ENCODE measurements at places on chromosomes 5 and 9.

- no peak for DNase-seq
- H3K27me3 ChIP-seq: no peaks in the 10 kb centered on the region
- H3K4me3 ChIP-seq: no peak overlapping the region
- peaks cover 11% of the 10 kb centered on the region for H3K4me1 ChIP-seq
Observed at GRCh38 chr9:93090091-93090655, 5.8 kb upstream of the CARD19 start.

DNA sequence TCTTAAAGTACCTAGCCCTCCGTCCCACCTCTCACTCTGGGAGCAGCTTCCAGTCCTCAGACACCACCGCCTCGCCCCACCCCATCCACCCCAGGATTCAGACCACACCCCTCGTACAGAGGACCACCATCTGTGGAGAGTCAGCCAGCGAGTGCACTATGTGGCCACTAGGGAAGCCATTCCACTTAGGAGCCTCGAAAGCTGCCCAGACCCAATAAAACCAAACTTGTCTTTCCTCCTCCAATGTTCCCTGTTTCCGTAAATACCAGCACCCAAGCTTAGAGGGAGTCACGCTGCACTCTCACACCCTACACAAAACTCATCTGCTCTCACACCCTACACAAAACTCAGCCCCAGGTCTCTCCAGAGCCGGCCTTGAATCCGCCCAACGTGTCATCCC lies 1.9 kb downstream of the GCNT4 start:
- H3K27me3 ChIP-seq: peaks cover 31% of the 10 kb centered on the region
- no peak overlapping the region for H3K4me3 ChIP-seq
- H3K27ac ChIP-seq: no peak overlapping the region

- peak; percentile 95 for DNase-seq
- peak overlapping the region; percentile 47 for H3K27ac ChIP-seq
- no peaks in the 10 kb centered on the region for H3K27me3 ChIP-seq
- peaks cover 6% of the 10 kb centered on the region for H3K4me1 ChIP-seq
- no peaks in the 10 kb centered on the region for H3K36me3 ChIP-seq
Observed at GRCh38 chr5:140926443-140927227, 536 bp downstream of the PCDHAC1 start.

- no peaks in the 10 kb centered on the region for H3K4me1 ChIP-seq
- H3K4me3 ChIP-seq: no peak overlapping the region
- no peak overlapping the region for H3K27ac ChIP-seq
- peak; percentile 71 for DNase-seq
- H3K27me3 ChIP-seq: no peaks in the 10 kb centered on the region
Observed at GRCh38 chr9:114662081-114662989, 4.7 kb upstream of the TEX53 start.

- H3K27ac ChIP-seq: no peak overlapping the region
- no peaks in the 10 kb centered on the region for H3K36me3 ChIP-seq
- DNase-seq: no peak
- H3K4me1 ChIP-seq: no peaks in the 10 kb centered on the region
- no peak overlapping the region for H3K4me3 ChIP-seq
- H3K27me3 ChIP-seq: no peaks in the 10 kb centered on the region
Observed at GRCh38 chr5:122981846-122982245, 54.7 kb downstream of the PPIC start.

- H3K27me3 ChIP-seq: no peaks in the 10 kb centered on the region
- H3K36me3 ChIP-seq: no peaks in the 10 kb centered on the region
- H3K27ac ChIP-seq: no peak overlapping the region
- H3K4me1 ChIP-seq: no peaks in the 10 kb centered on the region
Observed at GRCh38 chr5:33033516-33033915, 322.4 kb downstream of the NPR3 start.

- H3K4me3 ChIP-seq: no peak overlapping the region
- H3K27ac ChIP-seq: no peak overlapping the region
- H3K36me3 ChIP-seq: no peaks in the 10 kb centered on the region
- DNase-seq: no peak
- no peaks in the 10 kb centered on the region for H3K4me1 ChIP-seq
- H3K27me3 ChIP-seq: no peaks in the 10 kb centered on the region
Observed at GRCh38 chr9:80892703-80893102, 796.6 kb downstream of the TLE1 start.

- H3K27ac ChIP-seq: no peak overlapping the region
- no peak overlapping the region for H3K4me3 ChIP-seq
Observed at GRCh38 chr9:113931140-113931539, 55.0 kb downstream of the ZNF618 start.

- no peak for DNase-seq
- no peaks in the 10 kb centered on the region for H3K4me1 ChIP-seq
- H3K4me3 ChIP-seq: no peak overlapping the region
Observed at GRCh38 chr9:117081641-117082317, 333.1 kb downstream of the ASTN2 start.

- no peak overlapping the region for H3K27ac ChIP-seq
- H3K4me1 ChIP-seq: peaks cover 8% of the 10 kb centered on the region
- no peaks in the 10 kb centered on the region for H3K27me3 ChIP-seq
- H3K4me3 ChIP-seq: no peak overlapping the region
- no peak for DNase-seq
Observed at GRCh38 chr5:116632890-116633289, 58.3 kb upstream of the SEMA6A start.

- H3K27ac ChIP-seq: peak overlapping the region; percentile 100
- no peaks in the 10 kb centered on the region for H3K27me3 ChIP-seq
- peak overlapping the region; percentile 66 for H3K4me3 ChIP-seq
- peaks cover 15% of the 10 kb centered on the region for H3K36me3 ChIP-seq
- H3K4me1 ChIP-seq: peaks cover 6% of the 10 kb centered on the region
Observed at GRCh38 chr5:134371834-134372340, 518 bp downstream of the UBE2B start.

DNA sequence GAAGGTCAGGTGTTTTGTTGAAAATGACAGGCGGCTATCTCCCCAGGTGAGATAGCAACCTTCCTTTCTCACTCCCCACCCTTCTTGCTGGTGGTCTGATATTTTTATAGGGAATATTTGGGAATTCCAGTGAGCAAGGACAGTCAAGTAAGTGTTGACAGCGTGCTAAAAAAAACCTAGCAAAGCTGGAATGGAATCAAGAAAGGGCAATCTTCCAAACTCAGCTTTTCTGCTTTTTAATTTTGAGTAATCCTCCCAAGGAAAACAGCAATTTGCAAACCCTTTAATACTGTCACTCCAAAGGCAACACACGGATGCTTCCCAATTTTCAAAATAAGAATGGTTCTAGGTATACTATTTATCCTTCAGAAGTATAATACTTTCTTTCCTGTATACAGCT lies 143.7 kb upstream of the PCA3 start:
- no peak overlapping the region for H3K27ac ChIP-seq
- H3K4me1 ChIP-seq: no peaks in the 10 kb centered on the region

DNA sequence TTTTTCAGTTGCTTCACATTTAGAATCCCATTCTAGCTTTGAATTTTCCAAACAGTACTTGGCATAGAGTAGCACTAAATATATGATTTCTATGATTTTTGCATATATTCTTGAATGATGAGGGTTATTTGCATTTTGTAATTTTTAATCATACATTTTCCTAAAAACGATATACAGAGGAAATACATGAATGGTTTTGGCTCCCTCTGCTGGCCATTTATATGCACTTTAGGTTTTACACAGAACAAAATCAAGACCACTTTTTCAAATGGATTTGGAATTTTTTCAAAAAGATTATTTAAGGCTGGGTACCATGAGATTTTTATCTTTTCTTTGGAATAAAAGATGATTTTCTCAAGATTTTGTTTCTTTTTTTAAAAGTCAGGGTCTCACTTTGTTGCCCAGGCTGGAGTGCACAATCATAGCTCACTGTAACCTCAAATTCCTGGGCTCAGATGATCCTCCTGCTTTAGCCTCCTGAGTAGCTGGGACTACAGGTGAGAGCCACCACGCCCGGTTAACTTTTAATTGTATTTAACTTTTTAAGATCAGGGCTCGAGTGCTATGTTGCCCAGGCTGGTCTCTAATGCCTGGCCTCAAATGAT lies 16.7 kb upstream of the COMMD10 start:
- DNase-seq: peak; percentile 55
- H3K27me3 ChIP-seq: peaks cover 5% of the 10 kb centered on the region
- no peaks in the 10 kb centered on the region for H3K4me1 ChIP-seq
- no peaks in the 10 kb centered on the region for H3K36me3 ChIP-seq

- H3K27ac ChIP-seq: no peak overlapping the region
- no peak for DNase-seq
- H3K4me1 ChIP-seq: peaks cover 14% of the 10 kb centered on the region
- no peaks in the 10 kb centered on the region for H3K36me3 ChIP-seq
Observed at GRCh38 chr9:77021291-77021894, 1.9 kb downstream of the FOXB2 start.

GRCh38 chr9:114820776-114821501 lies 15.1 kb upstream of the TNFSF15 start:
- no peaks in the 10 kb centered on the region for H3K4me1 ChIP-seq
- H3K4me3 ChIP-seq: no peak overlapping the region
- H3K36me3 ChIP-seq: no peaks in the 10 kb centered on the region
- no peaks in the 10 kb centered on the region for H3K27me3 ChIP-seq
- H3K27ac ChIP-seq: no peak overlapping the region

GRCh38 chr9:84045481-84046097 lies 65.0 kb downstream of the RMI1 start:
- no peaks in the 10 kb centered on the region for H3K27me3 ChIP-seq
- no peak overlapping the region for H3K27ac ChIP-seq
- no peak overlapping the region for H3K4me3 ChIP-seq
- no peaks in the 10 kb centered on the region for H3K4me1 ChIP-seq

- peak overlapping the region; percentile 73 for H3K4me3 ChIP-seq
- no peaks in the 10 kb centered on the region for H3K27me3 ChIP-seq
Observed at GRCh38 chr9:121268851-121269641, 1.1 kb downstream of the GSN start.

- H3K27me3 ChIP-seq: no peaks in the 10 kb centered on the region
- H3K4me3 ChIP-seq: no peak overlapping the region
- peaks cover 4% of the 10 kb centered on the region for H3K4me1 ChIP-seq
- no peak overlapping the region for H3K27ac ChIP-seq
Observed at GRCh38 chr9:124743686-124744348, 27.3 kb downstream of the NR6A1 start.

DNA sequence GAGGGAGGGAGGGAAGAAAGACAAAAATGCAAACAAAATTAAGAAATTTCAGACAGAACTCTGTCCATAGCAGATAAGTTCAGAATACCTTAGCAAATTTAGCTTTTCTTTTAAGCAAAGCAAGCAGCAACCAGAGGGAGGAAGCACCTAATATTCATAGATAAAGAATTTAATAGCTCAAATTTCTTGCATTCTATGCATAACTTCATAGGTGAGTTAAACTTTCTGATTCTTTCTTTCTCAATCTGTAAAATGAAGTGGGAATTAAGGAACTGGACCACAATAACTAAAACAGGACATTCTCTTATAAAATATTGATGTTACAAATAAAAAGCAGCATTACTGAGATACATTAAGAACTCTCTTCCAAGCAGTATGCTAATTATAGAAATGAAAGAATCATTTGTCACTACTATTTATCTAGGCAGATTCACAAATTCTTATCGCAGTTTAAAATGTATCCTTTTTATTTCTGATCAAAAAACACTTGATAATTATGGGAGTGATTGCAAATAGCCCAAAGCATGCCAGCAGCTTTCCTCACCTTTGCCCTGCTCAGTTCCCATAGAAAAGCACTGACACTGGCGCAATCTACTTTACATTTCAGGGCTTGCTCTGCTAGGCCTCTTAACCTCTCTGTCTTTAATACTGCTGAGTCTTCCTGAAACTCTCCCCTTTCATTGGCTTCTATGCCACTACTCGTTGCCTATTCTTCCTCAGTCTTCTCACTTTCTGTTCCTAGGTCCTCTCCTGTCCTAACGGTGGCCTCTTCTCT lies 341.8 kb downstream of the PIK3R1 start:
- DNase-seq: no peak
- H3K27me3 ChIP-seq: no peaks in the 10 kb centered on the region
- H3K36me3 ChIP-seq: no peaks in the 10 kb centered on the region
- H3K27ac ChIP-seq: no peak overlapping the region
- H3K4me3 ChIP-seq: no peak overlapping the region

DNA sequence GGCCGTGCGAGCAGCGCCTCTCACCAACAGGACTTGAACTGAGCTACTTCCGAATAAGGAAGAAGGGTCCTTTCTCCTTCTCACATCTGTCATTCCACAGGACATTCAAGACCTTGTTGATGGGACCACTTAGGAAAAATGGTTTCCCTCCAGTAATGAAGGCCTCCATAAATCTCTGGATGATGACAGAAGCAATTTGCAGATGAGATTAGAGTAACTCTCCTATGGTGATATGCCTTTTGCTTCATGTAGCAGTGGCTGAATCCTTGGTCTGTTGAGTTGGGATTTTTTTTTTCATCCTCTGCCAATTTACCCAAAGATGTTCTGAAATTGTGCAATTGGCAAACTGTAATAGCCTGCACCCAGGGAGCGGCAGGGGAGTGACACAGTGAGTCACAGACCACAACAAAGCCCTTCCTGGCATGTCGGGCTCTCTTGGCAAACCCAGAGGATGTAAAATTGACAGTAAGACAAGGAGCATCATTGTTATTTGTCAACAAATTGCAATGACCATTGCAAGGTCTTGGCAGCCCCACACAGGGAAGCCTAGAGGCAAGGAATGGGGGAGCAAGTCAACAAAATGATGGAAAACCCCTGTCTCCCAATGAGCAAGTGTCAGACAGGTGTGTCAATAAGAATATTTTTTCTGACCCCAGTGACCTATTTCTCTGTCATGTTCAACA lies 275.9 kb downstream of the ACTL7B start:
- H3K36me3 ChIP-seq: no peaks in the 10 kb centered on the region
- peaks cover 11% of the 10 kb centered on the region for H3K4me1 ChIP-seq
- peak; percentile 82 for DNase-seq

GRCh38 chr5:51381761-51382474 lies 1.3 kb upstream of the ISL1 start:
- H3K27me3 ChIP-seq: no peaks in the 10 kb centered on the region
- DNase-seq: no peak

Measured in A673 (cell line).